ENCODE measurements at places on chromosomes 11 and 22. TPM values are rescaled to one million over a fixed set of nuclear protein-coding genes. Genes with fewer than 3 reads are reported as not detected.

The KRTAP5-9 gene
- not detected for total RNA-seq

The HYOU1 gene
- total RNA-seq: 74.0 TPM

The VSIG2 gene
- 0.55 TPM for total RNA-seq

The HORMAD2 gene
- 1.6 TPM for total RNA-seq

The GAS2 gene
- 60.0 TPM for total RNA-seq

The MUC6 gene
- not detected for total RNA-seq

Measured in camera-type eye (tissue), 1 donor.